Thoracic aorta endothelial cell (primary cell): ENCODE measurements at places on chromosomes 7 and 10. TPM values are rescaled to one million over a fixed set of nuclear protein-coding genes. Genes with fewer than 3 reads are reported as not detected.

The NKX1-2 gene
- not detected in 2 replicates for total RNA-seq

The C10orf88 gene
- total RNA-seq, result 13.4 and 14.8 TPM in 2 replicates

The FGL2 gene
- 0.13 and 0.22 TPM in 2 replicates for total RNA-seq

The ASAH2 gene
- total RNA-seq, result 0.27 and 0.43 TPM in 2 replicates

The C10orf143 gene
- 0.57 TPM in 1 of 2 replicates, not detected in the other for total RNA-seq

The MKX gene
- total RNA-seq, result not detected in 2 replicates

The FZD1 gene
- total RNA-seq, result 2.9 and 3.8 TPM in 2 replicates

The SLC18A3 gene
- total RNA-seq, result not detected in 2 replicates

The SORCS1 gene
- total RNA-seq, result not detected in 2 replicates

The FAM200A gene
- 6.5 and 8.1 TPM in 2 replicates for total RNA-seq

The EBF3 gene
- total RNA-seq, result 0.13 and 0.50 TPM in 2 replicates

The PRSS37 gene
- total RNA-seq, result not detected in 2 replicates

The TASOR2 gene
- total RNA-seq, result 102 and 107 TPM in 2 replicates

The MYOZ1 gene
- not detected in 2 replicates for total RNA-seq

The TMEM140 gene
- 9.6 and 11.8 TPM in 2 replicates for total RNA-seq

The GIMAP8 gene
- 75.1 and 75.3 TPM in 2 replicates for total RNA-seq

The SRGN gene
- 1,513 and 1,576 TPM in 2 replicates for total RNA-seq

The ITGB8 gene
- total RNA-seq, result 5.5 and 8.9 TPM in 2 replicates

The PLEKHS1 gene
- not detected in 2 replicates for total RNA-seq

The MOGAT3 gene
- total RNA-seq, result not detected in 2 replicates

The FGFR2 gene
- 0.27 and 0.36 TPM in 2 replicates for total RNA-seq

The GPC2 gene
- 3.9 and 4.1 TPM in 2 replicates for total RNA-seq

The SNCG gene
- 21.4 and 36.2 TPM in 2 replicates for total RNA-seq

The PNLIPRP3 gene
- not detected in 2 replicates for total RNA-seq

The FAM25G gene
- not detected in 2 replicates for total RNA-seq

The SORBS1 gene
- total RNA-seq, result 0.93 and 2.3 TPM in 2 replicates

The ASIC3 gene
- total RNA-seq, result 0.07 TPM in 1 of 2 replicates, not detected in the other

The CHRM2 gene
- total RNA-seq, result not detected in 2 replicates

The KIAA1217 gene
- total RNA-seq, result 4.5 and 5.0 TPM in 2 replicates

The BRI3 gene
- 58.5 and 67.3 TPM in 2 replicates for total RNA-seq

The TFR2 gene
- 0.27 and 0.43 TPM in 2 replicates for total RNA-seq

The GARIN1A gene
- 0.36 and 0.53 TPM in 2 replicates for total RNA-seq

The GPR15LG gene
- not detected in 2 replicates for total RNA-seq

The COL17A1 gene
- 1.7 and 1.9 TPM in 2 replicates for total RNA-seq

The WNT16 gene
- total RNA-seq, result not detected in 2 replicates

The IL15RA gene
- 14.9 and 26.6 TPM in 2 replicates for total RNA-seq

The GHRHR gene
- 0.14 TPM in 1 of 2 replicates, not detected in the other for total RNA-seq

The PURB gene
- total RNA-seq, result 43.2 and 44.8 TPM in 2 replicates

The CRYGN gene
- not detected in 2 replicates for total RNA-seq

The CASD1 gene
- 18.0 and 19.0 TPM in 2 replicates for total RNA-seq

The FOXP2 gene
- 0.40 TPM in 1 of 2 replicates, not detected in the other for total RNA-seq

The HOXA7 gene
- total RNA-seq, result 0.27 and 3.1 TPM in 2 replicates

The FZD8 gene
- 15.3 and 22.5 TPM in 2 replicates for total RNA-seq

The CNPY1 gene
- not detected in 2 replicates for total RNA-seq

The NME8 gene
- not detected in 2 replicates for total RNA-seq

The PDE1C gene
- total RNA-seq, result 0.13 and 0.43 TPM in 2 replicates

The HMX3 gene
- not detected in 2 replicates for total RNA-seq

The EPHA1 gene
- total RNA-seq, result under 0.01 TPM in 1 of 2 replicates, not detected in the other

The WIPF3 gene
- not detected in 2 replicates for total RNA-seq

The ADGRA1 gene
- not detected in 2 replicates for total RNA-seq
